ENCODE measurements at places on chromosomes 6 and 20.

GRCh38 chr20:44052166-44052565 lies 134.8 kb downstream of the JPH2 start:
- no peak for DNase-seq

DNA sequence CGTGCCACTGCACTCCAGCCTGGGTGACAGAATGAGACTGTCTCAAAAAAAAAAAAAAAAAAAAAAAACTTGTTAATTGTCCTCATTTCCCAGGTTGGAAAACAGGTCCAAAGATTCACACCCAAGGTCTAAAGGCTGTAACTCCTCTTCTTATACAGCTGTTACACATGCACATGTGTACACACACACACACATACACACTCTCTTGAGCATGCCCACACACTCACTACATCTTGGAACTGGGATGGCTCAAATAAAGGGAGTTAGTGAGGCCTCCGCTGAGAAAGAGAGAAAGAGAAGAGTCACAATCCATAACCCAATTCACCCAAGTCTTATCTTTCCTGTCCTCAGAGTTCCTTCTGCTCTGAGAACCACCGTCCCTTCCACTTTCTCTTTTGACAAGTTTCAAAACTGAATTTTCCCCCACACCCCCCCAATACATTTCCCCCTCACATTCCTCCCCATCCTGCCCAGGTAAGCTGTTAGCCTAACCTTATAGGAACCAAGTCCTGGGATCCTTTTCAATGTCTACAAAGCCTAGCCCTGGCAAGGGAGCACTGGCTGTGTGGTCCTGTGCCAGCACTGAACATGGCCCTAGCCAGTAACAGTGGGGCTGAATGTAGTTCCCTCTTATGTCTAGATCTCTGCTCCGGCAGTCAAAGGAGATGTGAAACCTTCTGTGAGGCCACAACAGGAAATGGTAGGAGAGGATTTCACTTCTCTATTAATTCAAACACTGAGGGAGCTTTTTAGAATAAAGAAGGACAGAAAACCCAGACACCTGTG lies 3.2 kb upstream of the HLA-DMB start:
- no peak for DNase-seq

DNA sequence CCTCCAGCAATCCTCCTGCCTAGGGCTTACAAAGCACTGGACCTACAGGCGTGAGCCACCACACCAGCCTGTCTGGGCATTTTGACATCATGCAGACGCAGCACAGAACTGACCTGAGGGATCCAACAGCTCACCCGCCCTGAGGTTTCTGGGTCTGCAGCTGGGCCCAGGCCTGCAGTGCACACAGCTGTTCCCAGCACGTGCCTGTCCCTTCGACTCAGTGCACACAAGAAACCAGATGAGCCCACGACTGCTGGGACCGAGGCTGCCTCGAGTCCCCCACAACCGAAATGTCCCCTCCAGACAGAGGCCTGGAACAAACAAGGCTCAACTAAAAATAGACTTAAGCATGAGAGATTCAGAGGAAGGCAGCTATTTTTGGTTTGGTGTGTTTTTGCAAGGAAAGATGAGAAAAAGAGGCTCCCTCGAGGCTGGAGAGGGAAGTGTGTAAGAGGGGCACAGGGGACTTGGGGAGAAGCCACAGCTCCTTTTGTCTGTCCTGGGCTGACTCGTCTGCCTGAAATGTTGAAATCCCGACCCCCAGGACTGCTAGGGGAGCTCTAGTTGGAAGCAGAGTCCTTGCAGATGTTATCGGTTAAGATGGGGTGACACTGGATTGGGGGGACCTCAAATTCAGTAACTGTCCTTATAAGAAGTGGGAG lies 66.3 kb downstream of the YTHDF1 start:
- DNase-seq: no peak

DNA sequence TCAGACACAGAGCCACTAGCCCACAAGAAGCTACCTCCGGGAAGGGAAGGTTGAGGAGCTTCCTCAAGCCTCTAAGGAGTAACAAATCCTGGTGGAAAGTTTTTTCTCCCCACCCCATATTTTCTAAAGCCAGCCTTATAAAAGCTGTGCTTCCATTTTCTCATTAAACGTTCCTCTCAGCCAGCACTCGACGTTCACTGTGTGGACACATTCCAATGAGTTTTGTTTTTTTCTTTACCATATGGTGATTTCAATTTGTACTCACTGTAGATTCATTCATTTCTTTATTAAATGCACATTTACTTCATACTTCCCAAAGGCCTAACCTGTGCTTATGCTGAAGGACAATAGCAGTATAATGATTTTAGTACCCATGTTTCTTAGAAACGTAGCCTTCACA lies 194.4 kb upstream of the FLRT3 start:
- DNase-seq: no peak

DNA sequence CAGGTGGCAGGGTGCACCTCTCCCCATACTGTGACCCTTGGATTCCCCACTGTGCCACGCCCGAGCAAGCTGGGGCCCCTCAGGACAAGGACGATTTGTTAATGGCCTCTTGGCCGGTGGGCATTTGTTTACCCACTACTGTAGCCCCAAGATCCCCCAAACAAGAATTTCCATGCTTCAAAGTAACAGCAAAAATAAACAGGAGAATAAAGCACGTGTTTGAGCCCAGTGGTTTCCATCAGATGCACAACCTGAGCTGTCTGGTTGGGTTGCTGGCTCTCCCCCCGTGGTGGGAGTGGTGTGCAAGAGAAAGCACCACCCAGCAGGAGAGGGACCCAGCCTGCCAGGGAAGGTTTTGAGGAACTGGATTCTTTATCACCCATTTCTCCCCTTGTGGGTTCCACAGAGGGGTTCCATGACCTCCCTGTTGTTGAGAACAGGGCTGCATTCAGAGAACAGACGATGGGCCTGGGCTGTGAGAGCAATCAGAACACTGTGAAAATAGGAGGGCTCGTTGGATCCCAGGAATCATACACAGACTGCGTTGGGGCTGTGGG lies 4.8 kb downstream of the CD93 start:
- DNase-seq: no peak

GRCh38 chr6:118963003-118963402 lies 28.0 kb upstream of the MCM9 start:
- DNase-seq: no peak

DNA sequence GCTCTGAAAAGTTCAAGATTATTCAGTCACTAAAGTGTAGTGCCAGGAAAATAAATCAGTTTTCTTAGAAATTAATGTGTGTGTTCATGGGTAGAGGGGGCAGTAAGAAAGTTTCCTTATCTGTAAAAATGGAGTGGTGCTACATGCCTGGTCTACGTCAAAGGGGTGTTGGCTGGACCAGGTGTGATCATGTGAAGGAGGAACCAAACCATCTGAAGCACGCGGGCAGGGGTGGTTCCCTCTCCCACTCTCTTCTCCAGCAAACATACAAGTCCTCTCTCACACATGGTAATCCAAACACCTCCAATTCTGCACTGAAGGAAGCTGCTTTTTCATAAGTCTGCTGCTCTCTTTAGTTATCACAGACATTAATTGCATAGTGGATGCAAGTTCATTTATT lies 63.1 kb downstream of the CLIC5 start:
- DNase-seq: no peak

GRCh38 chr6:158284007-158284875 lies 28.0 kb upstream of the TULP4 start:
- peak; percentile 61 for DNase-seq

DNA sequence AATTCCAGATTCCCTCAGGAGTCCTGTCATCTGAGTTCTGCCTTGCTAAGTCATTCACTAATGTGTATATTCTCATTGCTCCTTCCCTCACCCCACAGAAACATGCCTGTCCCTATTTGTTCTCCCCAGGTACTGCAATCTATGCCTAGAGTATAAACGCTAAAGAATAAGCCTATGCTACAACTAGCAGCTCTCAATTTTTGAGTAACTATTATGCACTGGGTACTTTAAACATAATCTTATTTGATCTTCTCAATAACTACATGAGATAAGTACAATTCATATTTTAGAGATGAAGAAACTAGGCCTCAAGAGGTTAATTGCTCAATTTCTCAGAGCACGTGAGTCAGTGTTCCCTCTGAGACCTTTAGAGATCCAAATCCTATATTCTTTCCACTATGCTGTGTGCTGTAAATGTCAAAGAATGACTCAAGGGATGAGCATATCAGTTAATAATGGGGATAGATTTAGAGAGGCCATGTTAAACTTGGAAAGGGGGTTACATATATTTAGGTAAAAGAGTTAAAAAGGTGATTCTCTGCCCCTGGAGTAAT lies 423.8 kb upstream of the ADGRB3 start:
- DNase-seq: no peak

DNA sequence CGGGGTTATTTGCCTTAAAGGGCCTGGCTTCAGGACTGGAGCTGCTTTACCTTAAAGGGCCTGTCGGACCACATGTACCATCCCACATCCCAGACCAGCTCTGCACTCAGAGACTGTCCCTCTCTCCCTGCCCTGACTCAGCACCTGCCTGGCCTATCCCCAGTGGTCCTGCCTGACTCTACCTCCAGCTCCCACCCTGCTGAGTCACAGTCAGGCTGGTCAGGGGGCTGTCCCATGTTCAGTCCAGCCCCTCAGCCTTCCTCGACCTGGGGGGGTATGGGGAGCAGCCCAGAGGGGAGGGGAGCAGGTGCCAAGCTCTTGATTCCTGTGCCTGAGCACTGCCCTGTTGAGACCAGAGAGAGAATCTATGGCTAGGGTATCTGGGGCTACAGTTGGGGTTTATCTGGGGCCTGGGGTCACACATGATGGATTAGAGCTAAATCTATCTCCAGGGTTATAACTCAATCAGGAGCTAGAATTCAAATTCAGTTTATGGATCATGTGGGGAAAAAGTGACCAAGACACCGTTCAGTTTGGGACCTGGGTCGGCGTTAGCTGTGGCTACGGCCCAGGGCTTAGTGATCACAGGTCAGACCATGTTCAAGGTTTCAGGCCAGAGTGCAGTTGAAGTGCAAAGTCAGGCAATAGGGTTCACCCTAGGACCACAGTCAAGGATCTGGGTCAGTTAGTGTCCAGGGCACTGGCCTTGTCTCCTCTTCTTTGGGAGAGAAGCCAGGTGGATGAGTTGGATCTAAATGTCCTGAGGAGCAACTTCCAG lies 9.4 kb upstream of the TRIB3 start:
- no peak for DNase-seq

GRCh38 chr6:22145823-22146677 lies 150.8 kb downstream of the PRL start:
- no peak for DNase-seq

GRCh38 chr20:24364482-24364881 lies 104.9 kb upstream of the SYNDIG1 start:
- DNase-seq: no peak

DNA sequence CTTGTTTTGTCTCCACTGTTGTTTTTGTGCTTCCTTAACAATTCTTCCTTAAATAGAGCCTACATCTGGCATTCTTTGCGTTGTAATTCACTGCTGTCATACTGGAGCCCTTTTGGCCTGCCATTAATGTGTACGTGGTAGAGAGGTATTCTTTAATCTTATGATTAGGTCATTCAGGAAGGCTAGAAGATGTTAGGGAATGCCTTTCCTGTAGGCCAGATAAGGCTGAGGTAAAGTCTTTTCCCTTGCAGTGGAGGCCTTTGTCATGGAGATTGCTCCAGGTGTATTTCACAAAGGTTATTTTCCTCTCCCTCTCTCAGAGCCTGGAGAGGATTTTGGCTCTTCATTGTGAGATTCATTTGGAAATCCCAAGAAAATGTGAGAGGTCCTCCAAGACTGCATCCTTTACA lies 146.9 kb downstream of the FUT9 start:
- DNase-seq: no peak

GRCh38 chr6:157822245-157823000 lies 623 bp upstream of the SNX9 start:
- peak; percentile 12 for DNase-seq

DNA sequence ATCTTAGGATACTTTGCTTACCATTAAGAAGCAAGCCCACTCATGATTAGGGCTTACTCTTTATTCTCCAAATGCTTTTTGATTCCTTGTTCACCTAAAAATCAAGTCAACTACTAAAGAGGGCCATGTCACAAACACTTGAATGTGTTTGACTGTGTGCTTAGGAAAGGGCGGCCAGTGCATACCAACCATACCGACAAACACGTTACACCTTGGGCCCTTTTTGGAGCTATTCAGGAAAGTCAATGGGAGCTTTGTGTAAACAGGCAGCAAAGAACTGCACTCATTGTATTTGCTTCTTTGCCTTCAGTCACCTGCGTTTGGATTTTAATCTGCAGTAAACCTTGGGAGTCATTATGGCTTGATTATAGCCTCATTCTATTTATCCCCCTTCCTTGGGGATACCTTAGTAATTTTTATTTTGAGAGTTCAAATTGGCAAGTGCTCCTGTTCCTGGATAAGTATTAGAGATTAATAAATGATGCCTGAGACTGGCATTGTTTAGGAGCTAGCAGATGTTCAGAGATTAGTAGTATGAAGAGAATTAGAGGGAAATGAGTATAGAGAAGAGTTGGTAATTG lies 102.6 kb upstream of the HDGFL1 start:
- no peak for DNase-seq

DNA sequence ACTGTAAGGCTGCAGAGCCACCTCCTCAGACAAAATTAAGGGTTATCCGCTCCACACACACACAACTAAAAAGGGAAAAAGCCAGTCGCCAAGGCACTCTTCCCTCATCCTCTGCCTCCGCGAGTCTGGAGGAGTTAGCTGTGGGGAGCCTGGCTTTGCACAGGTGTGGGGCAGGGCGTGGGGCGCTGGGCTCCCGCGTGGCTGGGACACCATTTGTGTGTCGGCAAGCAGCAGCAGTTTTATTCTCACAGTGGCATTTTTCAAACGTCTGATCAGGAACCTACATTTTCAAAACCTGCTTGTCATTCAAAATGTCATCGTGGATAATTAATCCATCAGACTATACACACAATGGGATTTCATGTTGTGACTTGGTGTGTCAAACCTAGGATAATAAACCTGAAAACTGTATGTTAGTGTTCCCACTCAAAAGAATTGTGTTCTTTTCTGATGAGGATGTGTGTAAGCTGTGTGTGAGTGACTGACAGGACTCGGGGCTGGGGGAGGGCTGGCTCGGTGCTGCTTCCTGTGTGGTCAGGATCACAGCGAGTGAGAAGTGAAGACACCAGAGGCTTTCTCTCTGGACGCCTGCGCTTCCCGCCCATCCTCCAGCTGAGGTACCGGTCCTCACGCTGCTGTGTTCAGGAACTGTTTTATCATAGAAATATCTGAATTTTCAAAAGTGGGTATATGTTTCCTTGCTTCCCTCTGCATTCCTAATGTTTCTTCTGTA lies 83.1 kb downstream of the IRF4 start:
- DNase-seq: no peak

- DNase-seq: no peak
These were observed 185.3 kb upstream of the PREP start for GRCh38 chr6:105588123-105588710.

GRCh38 chr6:67986694-67987232 lies 648.3 kb upstream of the ADGRB3 start:
- no peak for DNase-seq

DNA sequence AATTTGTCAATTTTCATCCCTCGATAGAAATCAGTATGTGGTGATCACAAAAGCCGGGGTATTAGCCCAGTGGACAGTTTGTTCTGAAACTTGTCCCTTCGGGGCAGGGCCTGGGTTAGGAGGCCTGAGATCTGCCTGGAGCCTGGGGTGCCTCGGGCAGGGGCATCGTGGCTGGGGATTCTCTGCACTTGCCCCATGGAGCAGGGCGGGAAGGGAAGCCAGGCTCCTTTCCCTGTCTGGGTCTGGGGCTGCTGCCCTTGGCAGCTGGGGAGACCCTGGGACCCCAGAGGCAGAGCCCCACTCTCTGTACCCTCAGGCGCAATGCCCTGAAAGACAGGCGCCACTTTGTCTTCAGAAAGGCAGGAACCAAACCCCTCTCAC lies 27.4 kb downstream of the NTSR1 start:
- no peak for DNase-seq

Data from A549 (cell line).